ENCODE measurements at places on chromosomes 7 and 10. TPM values are rescaled to one million over a fixed set of nuclear protein-coding genes. Genes with fewer than 3 reads are reported as not detected.

GRCh38 chr7:44769376-44769775 is 20.7 kb downstream of the ZMIZ2 start:
- H3K4me1 ChIP-seq = peaks cover 27% of the 10 kb centered on the region
- H3K4me3 ChIP-seq = peak overlapping the region; percentile 37
- peak overlapping the region; percentile 54 for H3K27ac ChIP-seq
- no peaks in the 10 kb centered on the region for H3K27me3 ChIP-seq

DNA sequence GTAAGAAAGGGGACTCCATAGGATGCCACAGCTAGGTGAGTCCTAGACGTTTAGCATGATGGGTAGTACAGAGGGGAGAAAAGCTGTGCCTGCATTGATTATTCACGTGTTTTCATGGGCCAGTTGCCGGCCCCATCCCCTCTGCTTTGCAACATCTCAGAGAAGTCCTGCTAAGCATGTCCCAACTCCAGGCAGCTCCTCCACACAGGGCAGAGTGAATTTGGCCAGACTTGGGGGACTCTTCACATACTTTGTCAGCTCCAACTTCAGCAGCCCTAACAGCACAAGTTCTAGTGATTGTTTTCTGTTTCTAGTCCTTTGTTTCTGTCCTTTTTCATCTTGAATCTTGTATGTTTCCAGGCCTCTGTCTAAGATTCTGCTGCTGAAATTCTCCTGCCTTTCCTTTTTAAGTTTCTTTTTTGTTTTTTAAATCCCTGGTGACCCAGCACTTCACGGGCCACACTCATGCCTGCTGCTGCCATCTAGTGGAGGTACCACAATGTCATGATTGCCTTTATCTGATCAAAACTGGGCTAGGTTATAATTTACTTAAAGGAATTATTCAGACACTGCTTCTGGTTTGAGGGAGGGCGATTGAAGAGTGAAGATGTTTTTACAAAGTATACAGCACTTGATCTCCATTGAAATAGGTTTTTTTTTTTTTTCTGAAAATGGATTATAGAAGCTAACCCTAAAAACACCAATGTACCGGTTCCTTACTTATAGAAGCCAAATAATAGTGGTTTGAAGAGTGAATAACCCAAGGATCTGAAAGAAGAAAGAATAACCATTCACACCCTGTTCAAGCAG is 276.9 kb downstream of the CSTF2T start:
- no peaks in the 10 kb centered on the region for H3K27me3 ChIP-seq
- H3K27ac ChIP-seq = peak overlapping the region; percentile 72
- no peaks in the 10 kb centered on the region for H3K36me3 ChIP-seq
- H3K4me3 ChIP-seq = peak overlapping the region; percentile 34
- DNase-seq = no peak

- peaks cover 46% of the 10 kb centered on the region for H3K4me1 ChIP-seq
- H3K36me3 ChIP-seq = no peaks in the 10 kb centered on the region
- no peak for DNase-seq
- peak overlapping the region; percentile 14 for H3K27ac ChIP-seq
These were observed 39.5 kb downstream of the TSPAN14 start for GRCh38 chr10:80493522-80494051.

DNA sequence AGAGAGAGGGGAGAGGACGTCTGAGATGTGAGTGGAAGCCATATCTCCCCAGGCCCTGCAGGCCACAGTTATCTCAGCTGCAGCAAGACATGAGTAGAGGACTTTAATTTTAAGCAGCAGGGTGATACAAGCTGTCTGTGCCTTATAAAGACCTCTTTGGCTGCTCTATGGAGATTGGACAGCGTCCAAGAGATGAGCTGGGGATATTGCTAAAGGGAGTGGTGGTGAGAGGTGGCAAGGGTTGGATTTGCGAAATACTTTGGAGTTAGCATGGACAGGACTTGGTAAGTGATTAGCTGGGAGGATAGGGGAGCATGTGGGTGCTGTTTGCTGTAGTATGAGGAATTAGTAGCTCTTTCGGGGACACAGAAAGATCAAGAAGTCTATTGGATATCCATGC is 191.8 kb downstream of the CACNB2 start:
- H3K4me3 ChIP-seq = no peak overlapping the region
- no peaks in the 10 kb centered on the region for H3K36me3 ChIP-seq
- H3K4me1 ChIP-seq = peaks cover 24% of the 10 kb centered on the region
- DNase-seq = no peak
- H3K27ac ChIP-seq = no peak overlapping the region

GRCh38 chr7:16571941-16572340 is 45.3 kb downstream of the LRRC72 start:
- no peaks in the 10 kb centered on the region for H3K36me3 ChIP-seq
- H3K4me1 ChIP-seq = no peaks in the 10 kb centered on the region
- H3K4me3 ChIP-seq = no peak overlapping the region
- no peak overlapping the region for H3K27ac ChIP-seq

GRCh38 chr7:130990178-130990832 is 256.3 kb upstream of the KLF14 start:
- H3K4me3 ChIP-seq = no peak overlapping the region
- DNase-seq = no peak
- peaks cover 7% of the 10 kb centered on the region for H3K36me3 ChIP-seq
- H3K4me1 ChIP-seq = peaks cover 87% of the 10 kb centered on the region

CFAP58 gene
- 0.35 TPM for total RNA-seq

DNA sequence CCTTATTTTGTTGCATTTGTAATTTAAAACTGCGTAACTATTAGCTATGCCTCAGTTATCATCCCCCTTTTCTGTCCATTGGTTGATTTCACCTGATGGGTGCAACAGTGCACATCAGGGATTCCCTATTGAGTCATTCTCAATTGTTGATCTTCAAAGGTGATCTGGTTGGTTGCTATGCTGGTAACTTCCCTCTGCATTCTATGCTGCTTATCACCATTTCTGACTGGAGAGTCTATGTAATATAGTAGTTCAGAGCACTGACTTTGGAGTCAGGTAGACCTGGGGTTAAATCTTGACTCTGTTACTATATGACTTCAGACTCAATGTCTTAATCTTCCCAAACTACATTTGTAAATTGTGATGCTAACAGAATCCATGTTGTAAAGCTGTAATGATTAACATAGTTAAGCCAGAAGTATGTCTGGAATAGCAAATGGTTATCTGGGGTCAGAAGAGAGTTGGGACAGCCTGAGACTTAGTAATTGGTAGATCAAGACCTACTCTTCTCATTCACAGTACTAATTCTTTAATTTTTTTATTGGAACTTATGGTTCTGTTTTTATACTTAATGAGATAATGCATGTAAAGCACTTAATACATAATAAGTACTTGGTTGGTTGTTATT is 38.1 kb downstream of the EXOC6 start:
- H3K27ac ChIP-seq = no peak overlapping the region
- no peak overlapping the region for H3K4me3 ChIP-seq
- no peak for DNase-seq

CTTNBP2 gene
- 12.0 TPM for total RNA-seq

GSTO2 gene
- total RNA-seq = 3.0 TPM

GRB10 gene
- total RNA-seq = 104 TPM

- no peaks in the 10 kb centered on the region for H3K27me3 ChIP-seq
- H3K27ac ChIP-seq = peak overlapping the region; percentile 99
- peak overlapping the region; percentile 84 for H3K4me3 ChIP-seq
These were observed 3.4 kb upstream of the ZNF503 start for GRCh38 chr10:75404815-75405597.

- H3K4me3 ChIP-seq = no peak overlapping the region
- no peaks in the 10 kb centered on the region for H3K27me3 ChIP-seq
- H3K4me1 ChIP-seq = no peaks in the 10 kb centered on the region
- H3K27ac ChIP-seq = no peak overlapping the region
- DNase-seq = no peak
These were observed 106.0 kb downstream of the TCERG1L start for GRCh38 chr10:131205556-131205955.

DNA sequence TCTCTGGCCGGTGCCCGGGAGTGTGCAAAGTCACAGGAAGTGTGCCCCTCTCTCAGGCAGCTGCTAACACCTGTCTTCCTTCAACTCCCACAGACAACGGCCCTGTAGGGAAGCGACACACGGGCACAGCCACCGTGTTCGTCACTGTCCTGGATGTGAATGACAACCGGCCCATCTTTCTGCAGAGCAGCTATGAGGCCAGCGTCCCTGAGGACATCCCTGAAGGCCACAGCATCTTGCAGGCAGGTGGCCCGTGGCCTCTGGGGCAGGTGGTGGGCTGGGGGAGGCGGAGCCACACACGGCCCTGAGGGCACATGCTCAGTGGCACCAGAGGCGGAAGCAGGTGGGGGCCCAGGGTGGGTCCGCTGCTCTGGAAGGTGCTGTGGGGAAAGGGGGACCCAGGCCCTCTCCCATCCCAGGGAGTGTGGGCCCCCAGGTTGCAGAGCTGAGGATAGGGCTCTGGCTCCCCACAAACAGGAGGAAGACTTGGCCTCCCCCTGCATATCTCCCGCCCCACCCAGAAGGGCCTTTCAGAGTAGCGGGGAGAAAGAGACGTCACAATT is 6.9 kb downstream of the C10orf105 start:
- no peak for DNase-seq
- H3K27ac ChIP-seq = peak overlapping the region; percentile 91
- H3K4me1 ChIP-seq = peaks cover 48% of the 10 kb centered on the region
- H3K4me3 ChIP-seq = no peak overlapping the region
- no peaks in the 10 kb centered on the region for H3K36me3 ChIP-seq

DNA sequence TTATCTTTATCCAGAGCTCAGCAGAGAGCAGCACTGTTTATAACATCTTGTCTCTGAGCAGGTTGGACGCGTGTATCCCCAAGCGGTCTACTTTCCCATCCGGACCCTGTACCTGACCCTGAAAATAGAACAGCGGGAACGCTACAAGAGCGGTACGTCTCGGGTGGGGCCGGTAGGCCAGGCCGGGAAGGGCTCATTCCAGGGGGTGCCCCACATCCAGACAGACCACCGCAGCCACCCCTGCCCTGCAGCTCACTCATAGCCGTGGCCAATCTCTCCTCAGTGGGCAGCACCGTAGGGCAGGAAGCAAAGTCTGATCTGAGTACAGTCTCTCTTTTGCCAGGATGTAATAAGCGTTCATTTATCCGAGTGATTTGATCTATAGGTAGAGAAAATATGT is 113.7 kb downstream of the TRRAP start:
- no peak overlapping the region for H3K4me3 ChIP-seq
- DNase-seq = no peak
- no peaks in the 10 kb centered on the region for H3K27me3 ChIP-seq
- H3K4me1 ChIP-seq = no peaks in the 10 kb centered on the region

TACC2 gene
- 52.1 TPM for total RNA-seq

- no peaks in the 10 kb centered on the region for H3K36me3 ChIP-seq
- DNase-seq = no peak
- no peaks in the 10 kb centered on the region for H3K4me1 ChIP-seq
- no peak overlapping the region for H3K27ac ChIP-seq
These were observed 13.5 kb downstream of the PPIF start for GRCh38 chr10:79360499-79361342.

- DNase-seq = no peak
- H3K36me3 ChIP-seq = no peaks in the 10 kb centered on the region
- H3K27me3 ChIP-seq = no peaks in the 10 kb centered on the region
- H3K4me1 ChIP-seq = no peaks in the 10 kb centered on the region
These were observed 83.2 kb downstream of the CAMK1D start for GRCh38 chr10:12432402-12433189.
